ENCODE measurements at places on chromosomes 5 and 9.

GRCh38 chr5:139263536-139263935, 30.0 kb upstream of the MATR3 start:
- DNase-seq = no peak

DNA sequence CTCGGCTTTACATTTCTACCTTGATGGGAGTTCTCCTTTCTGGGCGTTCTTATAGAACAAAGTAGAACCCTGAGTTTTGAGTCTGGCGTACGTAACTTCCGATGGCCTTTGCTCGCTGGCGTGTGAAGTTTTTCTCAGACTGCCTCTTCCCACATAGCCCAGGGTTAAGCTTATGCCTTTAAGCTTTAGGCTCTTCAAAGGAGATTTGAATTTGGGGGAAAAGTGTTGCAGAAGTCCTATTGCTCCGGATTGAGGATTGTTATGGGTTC, 13.7 kb upstream of the FBP2 start:
- DNase-seq = no peak

- DNase-seq = no peak
Measured at GRCh38 chr5:124043456-124043855, 531.5 kb downstream of the CSNK1G3 start.

DNA sequence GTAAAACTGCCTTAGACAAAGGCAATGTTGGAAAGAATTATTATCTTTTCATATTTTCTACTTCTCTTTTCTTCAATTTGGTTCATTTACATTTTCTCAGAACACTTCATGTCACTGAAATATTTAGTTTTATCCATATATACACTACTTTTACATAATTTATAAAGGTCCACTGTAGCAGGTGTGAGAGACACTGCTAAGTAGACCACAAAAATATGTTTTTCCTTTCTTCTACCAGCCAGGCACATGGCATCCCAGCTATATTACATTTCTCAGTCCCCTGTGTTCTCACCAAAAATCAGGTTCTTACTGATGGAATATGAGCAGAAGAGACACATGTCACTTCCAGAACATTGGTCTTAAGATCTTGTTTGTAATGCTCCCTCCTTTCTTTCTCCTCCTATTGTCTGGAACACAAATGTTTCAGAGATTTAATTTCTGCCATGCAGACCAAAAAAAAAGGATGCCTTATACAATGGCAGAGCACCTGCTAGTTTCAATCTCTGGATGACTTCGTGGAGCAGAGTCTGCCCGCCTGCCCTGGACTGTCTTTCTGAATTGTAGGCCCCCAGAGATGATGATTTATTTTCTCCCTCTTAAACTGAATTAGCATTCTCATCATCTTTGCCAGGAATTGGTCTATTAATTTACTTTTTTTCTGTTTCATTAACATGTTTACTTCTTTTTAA, 125.4 kb upstream of the ACOT12 start:
- DNase-seq = no peak

DNA sequence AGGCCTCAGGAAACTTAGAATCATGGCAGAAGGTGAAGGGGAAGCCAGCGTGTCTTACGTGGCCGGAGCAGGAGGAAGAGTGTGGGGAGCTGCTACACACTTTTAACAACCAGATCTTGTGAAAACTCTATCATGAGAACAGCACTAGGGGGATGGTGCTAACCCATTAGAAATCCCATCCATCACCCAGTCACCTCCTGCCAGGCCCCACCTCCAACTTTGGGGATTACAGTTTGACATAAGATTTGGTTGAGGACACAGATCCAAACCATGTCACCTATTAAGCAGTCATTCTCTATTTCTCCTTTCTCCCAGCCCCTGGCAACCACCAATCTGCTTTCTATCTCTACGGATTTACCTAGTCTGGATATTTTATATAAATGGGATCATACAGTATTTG, 26.9 kb downstream of the PBX3 start:
- no peak for DNase-seq

DNA sequence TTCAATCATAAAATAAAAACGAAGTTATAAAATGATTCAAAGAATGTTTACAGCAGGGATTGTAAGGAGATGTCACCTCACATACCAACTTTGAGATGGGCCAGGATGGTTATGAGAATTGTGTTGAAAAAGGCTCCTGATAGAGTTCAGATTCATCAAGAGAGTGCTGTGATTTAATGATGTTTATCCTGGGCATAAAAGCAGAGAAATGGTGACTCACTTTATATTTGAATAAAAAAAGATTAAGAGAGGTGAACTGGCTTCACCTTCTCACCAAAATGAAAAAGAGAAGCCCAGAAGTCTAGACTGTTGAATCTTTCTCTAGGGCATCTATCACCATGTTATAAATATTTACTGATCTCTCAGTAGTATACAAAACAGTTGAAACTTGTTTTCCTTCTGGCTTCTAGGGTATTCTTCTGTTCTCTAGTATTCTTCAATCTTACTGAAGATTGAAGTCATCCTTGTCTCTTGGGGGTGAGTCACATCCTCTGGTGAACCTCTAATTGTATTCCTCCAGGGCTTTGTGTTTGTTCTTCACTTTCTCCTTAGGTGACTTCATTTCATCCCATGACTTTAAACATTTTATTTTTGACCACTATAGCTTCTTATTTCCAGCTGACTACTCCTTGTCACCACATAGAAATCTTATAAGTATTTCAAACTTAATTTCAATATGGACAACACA, 1237.3 kb upstream of the C9orf72 start:
- no peak for DNase-seq

DNA sequence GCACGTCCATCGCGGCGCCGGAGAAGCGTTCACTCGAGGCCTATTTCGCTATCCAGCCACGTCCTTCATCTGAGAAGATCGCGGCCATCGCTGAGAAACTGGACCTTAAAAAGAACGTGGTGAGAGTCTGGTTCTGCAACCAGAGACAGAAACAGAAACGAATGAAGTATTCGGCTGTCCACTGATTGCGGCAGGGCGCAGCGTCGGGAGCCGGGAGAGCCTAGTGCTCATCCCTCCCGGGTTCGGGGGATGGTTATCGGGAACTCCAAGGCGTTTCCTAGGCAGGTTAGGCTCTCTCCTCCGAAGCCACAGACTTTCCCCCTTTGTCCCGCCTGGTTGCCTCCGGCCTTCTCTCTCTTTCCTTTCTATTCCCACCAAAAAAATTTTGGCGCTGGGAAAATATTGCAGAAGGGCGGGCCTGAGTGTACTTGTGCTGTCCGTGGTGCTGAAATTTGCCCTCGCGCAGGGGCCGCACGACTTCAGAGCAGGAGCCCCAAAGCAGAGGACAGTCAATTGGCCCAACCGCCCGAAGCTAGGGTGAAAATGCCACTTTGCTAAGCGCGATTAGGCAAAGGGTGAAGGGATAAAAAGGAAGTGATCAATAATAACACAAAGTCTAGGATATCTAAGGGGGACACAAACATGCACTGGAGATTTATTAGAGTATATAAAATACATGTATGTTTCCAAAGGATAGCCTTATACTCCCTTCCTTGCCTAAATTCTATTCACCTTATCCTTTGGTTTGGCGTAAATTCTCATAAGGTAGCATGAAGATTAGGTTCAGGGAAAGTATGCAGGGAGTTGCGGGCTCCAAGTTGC, 1.8 kb downstream of the POU4F3 start:
- DNase-seq = no peak

DNA sequence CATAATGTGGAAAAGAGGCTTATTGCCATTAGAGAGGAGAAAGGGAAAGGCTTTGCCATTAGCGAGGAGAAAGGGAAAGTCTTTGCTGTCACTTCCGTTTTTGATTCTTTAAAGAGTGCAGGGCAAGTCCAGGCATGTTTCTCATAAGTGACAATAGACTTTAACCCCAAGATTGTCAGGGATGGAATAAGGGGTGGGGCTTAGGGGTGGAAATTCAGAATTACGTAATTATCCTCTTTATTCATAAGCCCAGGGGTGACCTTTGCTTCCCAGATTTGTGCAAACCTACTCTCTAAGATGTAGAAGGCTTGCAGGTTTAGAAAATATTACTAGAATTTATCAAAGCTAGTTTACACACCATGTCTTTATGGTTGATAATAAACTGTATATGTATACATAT, 2.3 kb upstream of the PLK2 start:
- no peak for DNase-seq

DNA sequence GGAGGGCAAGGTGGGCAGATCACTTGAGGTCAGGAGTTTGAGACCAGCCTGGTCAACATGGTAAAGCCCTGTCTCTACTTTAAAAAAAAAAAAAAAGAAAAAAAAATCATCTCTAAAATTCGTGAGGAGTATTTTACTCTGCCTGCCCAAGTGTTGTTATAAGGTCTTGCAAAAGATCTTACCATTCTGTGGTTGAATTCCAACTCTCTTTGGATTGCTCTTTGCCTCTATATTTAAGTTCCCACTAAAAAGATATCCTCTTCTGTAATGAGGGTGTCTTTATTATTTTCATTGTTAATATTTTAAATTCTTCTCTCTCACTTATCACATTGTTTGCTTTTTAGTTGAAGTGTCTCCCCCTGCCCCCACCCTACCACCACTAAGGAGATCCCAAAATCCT, 33.4 kb downstream of the CREBRF start:
- DNase-seq = no peak

- DNase-seq = no peak
Measured at GRCh38 chr5:134509308-134510040, 16.0 kb upstream of the JADE2 start.

GRCh38 chr9:123942542-123942941, 12.6 kb upstream of the DENND1A start:
- DNase-seq = no peak

DNA sequence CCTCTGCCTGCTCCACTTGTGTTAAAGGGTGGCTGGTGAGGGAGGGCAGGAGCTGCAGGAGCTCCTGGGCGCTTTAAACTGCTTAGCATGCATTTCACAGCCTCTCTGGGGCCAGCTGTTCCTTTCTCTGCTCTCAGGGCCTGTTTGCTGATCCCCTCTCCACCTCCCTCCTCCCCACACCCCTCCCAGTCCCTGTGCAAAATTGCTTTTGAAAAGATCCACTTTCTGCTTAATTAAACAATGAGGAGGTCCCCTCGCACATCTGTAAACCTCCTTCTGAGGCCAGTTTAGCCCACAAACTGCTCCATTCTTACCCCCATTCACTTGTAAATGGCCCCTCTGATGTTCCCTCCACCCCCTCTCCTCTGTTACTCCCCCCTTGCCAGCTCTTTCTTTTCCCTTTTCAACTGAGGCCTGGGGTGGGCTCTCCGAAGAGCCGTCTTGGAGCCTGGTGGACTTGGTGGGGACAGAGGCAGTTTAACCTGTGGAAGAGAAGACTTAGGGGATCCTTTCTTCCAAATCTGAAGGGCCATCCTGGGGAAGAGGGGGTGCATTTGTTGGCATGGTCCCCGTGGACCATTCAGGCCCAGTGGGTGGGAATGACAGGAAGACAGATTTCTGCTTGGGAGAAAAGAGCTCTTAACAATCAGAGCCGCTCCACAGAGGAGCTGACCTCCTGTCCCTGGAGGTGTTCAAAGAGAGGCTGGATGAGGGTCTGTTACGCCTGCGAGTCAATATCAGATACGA, 12.0 kb downstream of the URM1 start:
- no peak for DNase-seq

DNA sequence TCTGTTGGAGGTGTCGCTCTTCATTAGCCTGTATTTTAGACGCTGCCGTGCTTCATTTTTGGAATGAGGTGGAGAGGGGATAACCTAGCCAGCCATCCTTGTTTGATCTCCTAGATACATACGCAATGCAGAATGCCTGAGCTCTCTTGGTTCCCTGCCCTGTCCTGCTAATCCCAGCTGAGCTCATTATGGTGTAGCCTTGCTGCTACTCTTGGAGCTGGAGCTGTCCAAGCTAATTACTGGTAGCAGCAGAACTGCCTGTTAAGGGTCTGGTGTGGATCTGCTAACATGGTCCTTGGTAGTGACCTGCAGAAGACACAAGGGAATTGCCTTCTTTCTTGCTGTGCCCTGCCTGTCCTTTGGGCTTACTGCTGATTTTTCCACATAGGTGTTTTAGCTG, 207.9 kb downstream of the CNTLN start:
- DNase-seq = no peak

- no peak for DNase-seq
Measured at GRCh38 chr5:17190799-17191391, 26.5 kb upstream of the BASP1 start.

- DNase-seq = no peak
Measured at GRCh38 chr9:88221105-88221504, 82.8 kb upstream of the SPATA31C2 start.

DNA sequence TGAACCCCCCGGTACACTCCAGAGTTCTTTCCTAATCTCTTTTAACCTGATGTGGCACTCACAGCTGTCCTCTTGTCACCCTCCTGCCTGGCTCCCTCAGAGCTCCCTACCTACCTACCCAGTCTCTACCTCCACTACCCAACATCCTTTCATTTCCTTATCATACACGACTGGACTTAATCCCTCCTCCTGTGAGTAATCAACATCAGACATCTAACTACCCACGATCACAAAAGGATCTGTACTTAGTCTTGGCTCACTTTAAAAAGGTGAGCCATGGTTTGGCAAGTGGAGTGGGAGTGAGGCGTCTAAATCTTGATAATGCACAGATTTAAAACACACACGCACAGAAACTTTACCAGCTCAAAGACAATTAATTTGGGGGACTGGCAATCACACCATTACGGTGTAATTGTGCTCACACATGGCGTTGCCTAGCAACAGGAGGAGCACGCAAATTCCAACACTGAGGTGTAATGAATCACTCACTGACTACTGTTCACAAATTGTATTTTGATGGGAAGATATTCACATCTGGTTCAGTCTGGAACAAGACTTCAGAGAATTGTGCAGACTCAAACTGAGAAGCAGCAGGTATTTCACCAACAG, 235.9 kb downstream of the EPB41L4A start:
- no peak for DNase-seq

DNA sequence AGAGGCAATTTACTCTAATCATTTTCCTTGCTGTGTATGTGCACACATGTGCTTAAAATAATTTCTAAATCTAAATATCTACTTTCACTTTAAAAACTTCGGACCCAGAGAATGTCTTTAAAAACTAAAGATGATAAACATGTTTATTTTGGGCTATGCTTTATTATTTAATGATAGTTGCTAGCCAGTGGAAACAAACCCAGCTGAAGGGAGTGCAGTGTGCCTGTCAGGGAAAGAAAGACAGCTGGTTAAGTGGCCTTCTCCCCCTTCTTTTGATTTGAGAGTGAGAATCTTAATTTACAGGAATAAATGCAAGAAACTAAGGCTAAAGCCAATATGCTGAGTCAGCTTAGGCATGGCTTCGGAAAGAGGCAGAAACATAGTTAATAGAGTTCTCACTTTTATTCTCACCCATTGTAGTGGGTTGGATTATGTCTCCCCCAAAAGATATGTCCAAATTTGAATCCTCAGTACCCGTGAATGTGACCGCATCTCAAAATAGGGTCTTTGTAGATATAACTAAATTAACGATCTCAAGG, 111.4 kb downstream of the DCP2 start:
- no peak for DNase-seq

- no peak for DNase-seq
Measured at GRCh38 chr5:135010502-135011354, 23.3 kb downstream of the PITX1 start.

DNA sequence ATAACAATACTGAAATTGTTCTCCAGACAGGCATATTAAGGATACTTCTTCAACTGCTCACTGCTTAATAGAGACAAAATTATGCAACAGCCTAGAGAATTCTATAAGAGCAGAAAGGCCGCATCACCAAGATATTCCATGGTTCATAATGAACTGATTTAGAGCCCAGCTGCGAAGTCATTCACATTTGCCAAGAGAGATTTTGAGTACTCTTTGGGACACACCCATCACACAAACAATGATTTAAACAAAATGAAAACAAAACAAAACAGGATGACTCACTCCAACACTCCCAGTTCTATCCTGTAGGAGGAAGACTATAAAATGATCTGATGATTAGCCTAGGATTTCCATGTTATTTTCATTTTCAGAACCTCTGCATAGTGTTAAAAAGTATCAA, 145.7 kb upstream of the GNA14 start:
- DNase-seq = no peak

- DNase-seq = no peak
Measured at GRCh38 chr5:171523781-171524180, 104.3 kb downstream of the FGF18 start.
